Stimulated activated CD4-positive, alpha-beta T cell treated with anti-CD3 and anti-CD28 coated beads, TNF-alpha, amount 100 ng/mL, for 1 hour (primary cell): ENCODE measurements at places on chromosomes 11 and 22.
A peak's percentile ranks its signal among the peaks of the same experiment; 100 is the strongest.

- no peak for DNase-seq
These were observed 60.1 kb downstream of the ARFGAP3 start for GRCh38 chr22:42797011-42797410.

DNA sequence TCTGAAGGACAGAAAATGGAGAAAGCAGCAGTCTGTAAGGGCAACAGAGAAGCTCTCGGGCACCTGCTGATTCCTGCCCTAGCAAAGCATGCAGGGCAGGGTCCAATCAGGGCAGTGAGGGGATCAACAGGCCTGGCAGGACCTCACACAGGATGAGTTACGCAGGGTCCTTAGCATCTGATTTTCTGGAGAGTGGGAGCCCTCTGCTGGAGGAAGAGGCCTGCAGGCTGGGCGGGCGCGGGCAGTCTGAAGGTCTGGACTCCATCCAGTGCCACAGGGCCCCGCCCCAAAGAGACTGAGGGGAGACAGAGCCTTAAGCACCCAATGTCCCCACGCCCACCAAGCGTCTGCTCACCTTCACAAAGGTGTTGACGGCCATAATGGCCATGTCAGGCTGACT lies 28.9 kb downstream of the AP1B1 start:
- DNase-seq = no peak

DNA sequence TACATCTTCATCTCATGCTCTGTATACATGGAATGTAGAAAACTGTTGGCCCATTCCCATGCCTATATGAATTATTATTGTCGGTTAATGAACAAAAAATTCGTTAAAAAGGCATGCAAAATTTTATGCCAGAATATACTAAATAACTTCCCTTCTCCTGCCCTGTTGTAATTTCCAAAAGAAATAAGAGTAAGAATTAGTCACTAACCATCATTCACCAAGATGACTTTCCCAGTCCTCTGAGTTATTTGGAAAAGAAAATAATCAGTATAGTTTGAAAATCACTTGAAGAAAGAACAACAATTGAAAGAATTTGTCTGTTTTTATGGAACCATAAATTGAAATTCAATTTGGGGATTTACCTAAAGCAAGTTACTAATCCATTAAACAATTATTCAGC lies 1149.1 kb upstream of the RAG2 start:
- DNase-seq = no peak

GRCh38 chr11:46901156-46901555 lies 17.2 kb downstream of the LRP4 start:
- no peak for DNase-seq

- DNase-seq = peak; percentile 59
These were observed 6.3 kb upstream of the FADS3 start for GRCh38 chr11:61897387-61898246.

GRCh38 chr11:83583757-83584366 lies 297.7 kb upstream of the CCDC90B start:
- no peak for DNase-seq

DNA sequence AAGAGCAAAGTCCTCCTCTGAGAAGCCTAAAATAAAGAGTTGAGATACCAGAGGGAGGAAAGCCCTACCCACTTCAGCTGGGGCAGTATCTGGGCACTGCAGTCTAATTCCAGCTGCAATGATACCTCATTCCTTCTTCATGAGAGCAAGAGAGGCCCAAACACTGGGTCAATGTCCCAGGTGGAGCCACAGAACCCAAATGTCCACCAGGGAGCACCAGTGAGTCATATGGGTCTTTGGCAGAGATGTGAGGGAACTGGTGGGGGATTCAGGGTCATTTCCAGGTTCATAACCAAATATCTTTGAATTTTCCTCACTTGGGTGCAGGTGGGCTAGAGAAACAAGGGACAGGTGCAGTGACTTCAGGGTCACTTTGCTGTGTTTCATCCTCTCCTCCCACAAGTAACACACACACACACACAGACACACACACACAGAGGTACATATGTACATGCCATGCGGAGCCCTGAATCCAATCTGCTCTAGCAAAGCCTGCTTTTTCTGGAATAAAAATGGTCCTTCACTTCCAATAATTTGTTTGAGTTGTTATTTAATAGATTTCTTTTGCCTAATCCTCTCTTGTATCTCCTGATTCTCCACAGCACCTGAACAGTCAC lies 585.4 kb downstream of the SOX6 start:
- no peak for DNase-seq

GRCh38 chr11:10502065-10502680 lies 38.8 kb downstream of the RNF141 start:
- no peak for DNase-seq

- DNase-seq = no peak
These were observed 307.8 kb downstream of the C11orf87 start for GRCh38 chr11:109729761-109730160.

- DNase-seq = no peak
These were observed 152.1 kb downstream of the SOX6 start for GRCh38 chr11:16204261-16204660.

GRCh38 chr11:73158356-73159051 lies 16.4 kb upstream of the FCHSD2 start:
- no peak for DNase-seq

DNA sequence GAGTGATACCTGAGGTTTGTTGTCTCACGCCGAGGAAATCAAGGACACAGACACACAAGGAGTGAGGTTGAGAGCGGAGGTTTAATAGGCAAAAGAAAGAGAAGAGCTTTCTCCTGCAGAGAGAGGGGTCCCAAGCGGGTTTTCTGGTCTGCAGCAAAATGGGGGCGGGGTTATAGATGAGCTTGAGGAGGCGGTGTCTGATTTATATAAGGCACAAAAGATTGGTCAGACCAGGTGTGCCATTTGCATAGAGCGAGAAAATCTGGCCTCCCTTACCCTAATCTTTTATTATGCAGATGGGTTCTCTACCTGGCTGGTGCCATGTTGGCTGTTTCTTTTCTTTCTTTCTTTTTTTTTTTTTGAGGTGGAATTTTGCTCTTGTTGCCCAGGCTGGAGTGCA lies 11.8 kb downstream of the C11orf96 start:
- no peak for DNase-seq

DNA sequence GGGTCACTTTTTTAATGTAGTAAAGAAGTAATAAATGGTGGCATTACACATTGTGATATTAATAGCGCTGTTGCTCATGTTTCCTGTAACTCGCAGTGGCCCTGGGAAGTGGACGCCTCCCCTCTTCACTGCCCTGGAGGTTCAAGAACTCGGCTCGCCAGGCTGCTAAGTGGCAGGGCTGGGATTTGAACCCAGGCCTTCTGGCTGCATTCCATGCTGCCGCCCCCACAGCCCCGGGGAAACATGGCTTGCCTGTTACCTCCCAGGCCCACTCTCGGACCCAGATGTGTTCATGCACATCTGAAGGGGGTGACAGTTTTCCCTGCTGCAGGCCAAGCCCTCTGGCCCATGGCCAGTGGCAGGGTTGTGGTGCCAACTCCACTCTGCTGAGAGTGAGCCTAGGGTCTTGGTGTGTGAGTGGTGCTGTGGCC lies 25.0 kb upstream of the MGAT3 start:
- DNase-seq = no peak

DNA sequence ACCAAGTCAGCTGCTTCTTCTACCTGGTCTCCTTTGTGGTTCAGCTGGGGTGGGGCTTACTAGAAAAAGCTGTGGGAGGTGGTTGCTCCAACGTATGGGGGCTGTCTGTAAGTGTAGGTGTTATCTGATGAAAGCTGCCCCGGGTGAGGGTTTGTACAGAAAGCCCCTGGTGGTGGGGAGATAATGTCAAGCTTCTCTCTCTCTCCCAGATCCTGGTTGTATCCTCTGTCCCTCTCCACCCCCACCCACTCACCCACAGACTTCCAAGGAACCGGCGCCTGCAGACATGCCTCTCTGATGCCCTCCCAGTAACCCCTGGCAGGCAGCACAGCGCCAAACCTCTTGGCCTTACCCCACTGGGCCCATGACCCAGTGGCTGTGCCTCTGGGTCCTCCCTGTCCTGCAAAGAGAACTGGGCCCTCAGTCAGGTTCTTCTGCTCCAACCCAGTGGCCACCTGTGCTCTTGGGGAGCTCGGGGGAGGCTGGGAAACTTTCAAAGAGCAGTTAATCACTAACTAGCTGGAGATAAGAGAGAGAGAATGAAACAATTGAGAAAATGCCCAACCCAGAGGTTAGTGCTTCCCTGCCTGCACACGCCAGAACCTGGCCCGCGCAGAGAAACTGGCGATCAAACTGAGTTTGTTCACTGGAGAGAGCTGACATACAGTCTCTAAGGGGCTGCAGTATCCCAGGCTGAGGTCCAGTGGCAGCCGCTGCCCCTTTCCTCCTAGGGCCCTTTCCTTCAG lies 20.4 kb upstream of the EHF start:
- no peak for DNase-seq

DNA sequence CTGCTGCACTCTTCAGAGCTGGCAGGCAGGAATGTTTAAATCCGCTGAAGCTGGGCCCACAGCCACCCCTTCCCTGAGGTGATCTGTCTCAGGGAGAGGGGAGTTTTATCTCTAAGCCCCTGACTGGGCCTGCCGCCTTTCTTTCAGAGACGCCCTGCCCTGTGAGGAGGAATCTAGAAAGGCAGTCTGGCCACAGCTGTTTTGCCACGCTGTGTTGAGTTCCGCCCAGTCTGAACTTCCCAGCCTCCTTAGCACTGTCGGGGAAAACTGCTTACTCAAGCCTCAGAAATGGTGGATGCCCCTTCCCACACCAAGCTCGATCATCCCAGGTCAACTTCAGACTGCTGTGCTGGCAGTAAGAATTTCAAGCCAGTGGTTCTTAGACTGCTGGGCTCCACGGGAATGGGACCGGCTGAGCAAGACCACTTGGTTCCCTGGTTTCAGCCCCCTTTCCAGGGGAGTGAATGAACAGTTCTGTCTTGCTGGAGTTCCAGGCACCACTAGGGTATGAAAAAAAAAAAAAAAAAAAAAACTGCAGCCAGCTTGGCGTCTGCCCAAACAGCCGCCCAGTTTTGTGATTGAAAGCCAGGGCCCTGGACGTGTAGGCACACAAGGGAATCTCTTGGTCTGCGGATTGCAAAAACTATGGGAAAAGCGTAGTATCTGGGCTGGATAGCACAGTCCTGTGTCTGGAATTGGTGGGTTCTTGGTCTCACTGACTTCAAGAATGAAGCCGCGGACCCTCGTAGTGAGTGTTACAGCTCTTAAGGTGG lies 127.4 kb downstream of the SPON1 start:
- no peak for DNase-seq

DNA sequence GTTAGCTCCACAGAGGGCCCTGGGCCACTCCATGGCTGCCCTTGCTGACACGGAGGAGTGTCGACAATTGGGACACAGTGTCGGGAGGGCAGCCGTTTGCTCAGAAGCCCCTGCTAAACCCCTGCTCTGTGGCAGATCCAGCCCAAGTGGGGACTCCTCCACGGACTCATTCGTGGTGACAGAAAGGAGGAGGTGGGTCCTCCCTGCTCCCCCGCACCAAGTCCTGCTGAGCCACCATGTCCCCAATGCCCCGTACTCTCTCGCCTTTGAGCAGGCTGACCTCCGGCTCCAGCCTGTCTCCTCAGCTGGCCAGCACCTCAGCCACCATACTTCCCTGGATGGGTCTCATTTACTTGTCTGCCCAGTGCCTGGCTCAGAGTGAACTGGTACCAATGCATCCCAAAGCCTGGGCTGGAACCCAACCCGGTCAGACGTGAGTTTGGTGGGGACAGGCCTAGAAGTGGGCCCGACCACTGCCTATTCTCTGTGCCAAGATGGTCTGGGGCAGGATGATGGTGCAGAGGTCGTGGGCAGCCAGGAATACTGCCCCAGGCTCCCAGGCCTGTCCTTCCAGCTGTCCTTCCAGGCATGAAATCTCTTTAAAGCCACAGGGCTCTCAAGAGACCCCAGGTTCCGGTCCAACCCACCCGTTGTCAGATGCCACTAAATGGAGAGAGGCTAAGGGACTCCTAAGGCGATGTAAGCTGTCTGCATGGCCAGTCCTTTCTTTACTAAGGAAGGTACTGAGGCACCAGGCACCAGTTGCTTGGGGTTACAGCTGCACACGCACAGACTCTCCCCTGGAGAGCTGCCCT lies 4.3 kb downstream of the CBX6 start:
- no peak for DNase-seq

GRCh38 chr22:44147008-44147645 lies 33.6 kb upstream of the PARVG start:
- no peak for DNase-seq

DNA sequence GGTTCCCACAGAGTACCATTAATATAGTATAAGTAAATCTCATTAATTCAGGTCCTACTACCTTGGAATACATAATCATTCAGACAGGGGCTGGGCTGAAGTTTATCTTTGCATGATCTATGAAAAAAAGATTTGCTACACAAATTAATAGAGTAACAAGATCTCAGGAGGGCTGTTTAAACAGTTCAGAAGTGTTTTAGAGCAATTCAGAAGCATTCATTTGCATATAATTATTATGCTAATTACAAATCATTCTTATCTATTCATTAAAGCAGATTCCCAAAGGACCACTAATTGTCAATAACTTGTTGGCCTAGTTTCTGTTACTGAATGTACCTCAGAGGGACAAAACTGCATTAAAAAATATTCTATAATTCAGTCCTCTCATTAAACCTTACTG lies 40.5 kb downstream of the PITPNB start:
- no peak for DNase-seq

- no peak for DNase-seq
These were observed 543.3 kb upstream of the CHORDC1 start for GRCh38 chr11:90766121-90766520.

DNA sequence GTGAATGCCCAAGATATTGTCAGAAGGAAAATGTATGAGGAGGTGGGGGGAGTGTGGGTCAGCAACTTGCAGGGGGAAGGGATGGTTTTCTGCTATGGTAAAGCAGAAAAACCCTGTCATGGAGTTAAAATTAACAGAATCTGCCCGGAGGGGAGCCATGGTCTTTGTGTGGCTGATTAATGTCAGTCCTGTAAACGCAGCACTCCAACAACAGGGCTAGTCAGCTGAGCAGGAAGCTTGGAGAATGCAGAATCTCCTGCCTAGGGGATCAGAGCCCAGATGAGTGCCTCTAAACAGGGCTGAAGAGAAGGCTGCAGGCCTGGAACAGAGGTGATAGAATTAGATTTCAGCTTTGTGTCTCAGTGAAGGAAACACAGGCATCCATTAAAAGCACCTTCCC lies 140.9 kb upstream of the MTNR1B start:
- DNase-seq = no peak

GRCh38 chr11:58926695-58927094 lies 12.6 kb upstream of the GLYATL1 start:
- DNase-seq = no peak

- no peak for DNase-seq
These were observed 52.4 kb upstream of the TYR start for GRCh38 chr11:89125298-89125697.

DNA sequence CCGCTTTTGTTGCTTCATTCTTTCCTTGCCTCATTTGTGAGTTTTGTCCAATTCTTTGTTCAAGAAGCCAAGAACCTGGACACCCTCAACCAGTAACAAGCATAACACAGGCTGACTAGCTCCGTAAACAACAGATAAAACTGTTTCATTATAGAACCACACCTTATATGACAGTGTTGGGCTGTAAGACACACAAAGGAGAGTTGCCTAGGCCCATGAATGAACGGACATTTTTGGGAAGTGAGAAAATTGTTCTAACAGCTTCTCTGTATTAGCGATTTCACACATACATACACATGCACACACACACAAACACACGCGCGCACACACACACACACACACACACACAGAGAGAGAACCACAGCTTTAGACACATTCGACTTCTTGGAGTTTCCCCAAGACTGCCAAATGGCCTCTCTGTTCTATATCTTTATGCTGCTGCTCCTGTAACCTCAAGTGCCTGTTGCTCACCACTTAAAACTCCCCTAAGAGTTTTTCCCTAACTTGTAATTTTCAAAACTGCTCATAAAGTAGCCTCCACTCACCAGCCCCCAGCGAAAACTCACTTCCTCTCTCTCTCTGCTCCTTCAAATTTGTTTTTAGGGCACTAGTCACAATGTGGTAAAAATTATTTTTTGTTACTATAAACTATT lies 35.9 kb downstream of the CTSC start:
- DNase-seq = no peak
